ENCODE measurements at places on chromosomes 4 and X. TPM values are rescaled to one million over a fixed set of nuclear protein-coding genes. Genes with fewer than 3 reads are reported as not detected.

Gene TCEANC
- total RNA-seq, result 6.8 TPM

DNA sequence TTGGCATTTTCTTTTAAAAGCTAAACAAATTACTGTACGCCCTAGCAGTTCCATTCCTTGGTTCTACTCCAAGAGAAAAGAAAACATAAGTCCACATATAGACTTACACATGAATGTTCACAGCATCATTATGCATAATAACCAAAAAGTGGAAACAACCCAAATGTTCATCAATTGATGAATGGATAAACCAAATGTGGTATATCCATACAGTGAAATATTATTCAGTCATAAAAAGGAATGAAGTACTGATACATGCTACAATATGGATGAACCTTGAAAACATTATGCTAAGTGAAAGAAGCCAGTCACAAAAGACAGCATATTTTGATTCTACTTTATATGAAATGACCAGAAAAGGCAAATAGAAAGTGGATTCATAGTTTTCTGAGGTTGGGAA is 36.5 kb downstream of the MED14 start:
- no peak for DNase-seq
- H3K36me3 ChIP-seq, result peaks cover 90% of the 10 kb centered on the region
- no peak overlapping the region for H3K4me3 ChIP-seq
- no peaks in the 10 kb centered on the region for H3K4me1 ChIP-seq

DNA sequence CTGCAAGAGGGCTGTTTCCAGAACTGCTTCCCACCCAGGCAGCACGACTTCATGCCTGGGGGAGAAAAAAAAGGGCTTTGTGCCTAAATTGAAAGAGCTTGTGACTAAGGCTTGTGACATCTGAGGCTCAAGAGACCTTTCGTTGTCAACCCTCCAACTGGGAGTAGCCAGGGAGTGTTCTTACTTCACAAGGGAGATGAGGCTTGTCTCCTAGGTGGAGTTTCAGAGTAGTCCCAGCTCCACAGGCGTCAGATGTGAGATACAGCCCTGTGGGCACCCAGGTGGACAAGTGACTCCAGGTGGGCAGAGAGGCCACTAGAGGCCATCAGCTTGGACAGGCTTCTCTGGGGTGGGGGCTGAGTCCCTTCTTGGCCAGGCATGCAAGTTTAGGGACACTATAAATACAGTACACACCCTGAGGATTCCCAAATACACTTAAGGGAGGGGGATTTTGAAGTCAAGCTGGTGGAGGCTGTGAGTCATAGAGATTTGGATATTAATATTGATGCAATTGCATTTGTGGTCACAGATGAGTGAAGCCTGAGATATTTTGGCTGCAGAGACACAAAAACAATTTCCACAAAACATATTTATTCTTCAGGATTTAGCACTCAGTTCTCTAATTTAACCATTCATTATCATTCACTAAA is 40.1 kb upstream of the SETD7 start:
- H3K27ac ChIP-seq, result no peak overlapping the region
- H3K4me3 ChIP-seq, result no peak overlapping the region
- H3K4me1 ChIP-seq, result peaks cover 5% of the 10 kb centered on the region
- H3K36me3 ChIP-seq, result no peaks in the 10 kb centered on the region

GRCh38 chr4:17491196-17491595 is 20.7 kb downstream of the QDPR start:
- peaks cover 3% of the 10 kb centered on the region for H3K4me1 ChIP-seq
- no peak overlapping the region for H3K27ac ChIP-seq
- no peaks in the 10 kb centered on the region for H3K27me3 ChIP-seq
- DNase-seq, result no peak
- no peak overlapping the region for H3K4me3 ChIP-seq

- no peaks in the 10 kb centered on the region for H3K36me3 ChIP-seq
- peak; percentile 68 for DNase-seq
- H3K4me1 ChIP-seq, result no peaks in the 10 kb centered on the region
Observed at GRCh38 chr4:145935253-145936141, 3.1 kb downstream of the ZNF827 start.

GRCh38 chr4:80071604-80072227 is 1.3 kb downstream of the ANTXR2 start:
- peaks cover 29% of the 10 kb centered on the region for H3K36me3 ChIP-seq
- no peaks in the 10 kb centered on the region for H3K27me3 ChIP-seq
- H3K4me1 ChIP-seq, result peaks cover 7% of the 10 kb centered on the region
- H3K27ac ChIP-seq, result peak overlapping the region; percentile 97
- DNase-seq, result peak; percentile 21
- H3K4me3 ChIP-seq, result peak overlapping the region; percentile 87

- no peak for DNase-seq
- H3K4me3 ChIP-seq, result no peak overlapping the region
- H3K27me3 ChIP-seq, result no peaks in the 10 kb centered on the region
- no peaks in the 10 kb centered on the region for H3K4me1 ChIP-seq
- no peaks in the 10 kb centered on the region for H3K36me3 ChIP-seq
- no peak overlapping the region for H3K27ac ChIP-seq
Observed at GRCh38 chrX:82556588-82556987, 951.5 kb upstream of the POU3F4 start.

All from heart left ventricle (tissue), 16 donors.